Dermis blood vessel endothelial cell (primary cell): ENCODE measurements at places on chromosomes 3 and 15.

- no peak for DNase-seq
Measured at GRCh38 chr15:78313383-78313782, 14.0 kb upstream of the SKIC8 start.

GRCh38 chr15:96181873-96182301, 148.6 kb upstream of the NR2F2 start:
- DNase-seq, result no peak

GRCh38 chr3:70179111-70179510, 133.3 kb downstream of the MDFIC2 start:
- DNase-seq, result no peak

- DNase-seq, result no peak
Measured at GRCh38 chr3:65627062-65627461, 411.7 kb downstream of the MAGI1 start.

DNA sequence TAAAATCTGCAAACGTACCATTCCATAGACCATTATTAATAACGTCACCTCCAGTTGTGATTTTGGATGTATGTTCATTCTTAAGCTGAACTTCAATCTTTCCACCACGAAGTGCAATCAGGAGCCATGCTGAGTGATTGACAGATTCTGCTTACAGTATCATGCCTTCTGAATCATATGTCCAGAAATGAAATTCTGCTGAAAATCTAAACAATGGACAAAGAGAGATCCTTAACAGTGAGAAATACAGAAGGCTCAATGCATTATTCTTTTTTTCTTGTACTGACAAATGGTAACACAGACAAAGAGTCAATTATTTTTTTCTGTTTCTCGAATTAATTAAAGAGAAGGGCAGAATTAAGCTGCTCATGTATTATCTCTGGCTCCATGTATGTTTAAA, 1114.5 kb downstream of the EPHA3 start:
- DNase-seq, result no peak

DNA sequence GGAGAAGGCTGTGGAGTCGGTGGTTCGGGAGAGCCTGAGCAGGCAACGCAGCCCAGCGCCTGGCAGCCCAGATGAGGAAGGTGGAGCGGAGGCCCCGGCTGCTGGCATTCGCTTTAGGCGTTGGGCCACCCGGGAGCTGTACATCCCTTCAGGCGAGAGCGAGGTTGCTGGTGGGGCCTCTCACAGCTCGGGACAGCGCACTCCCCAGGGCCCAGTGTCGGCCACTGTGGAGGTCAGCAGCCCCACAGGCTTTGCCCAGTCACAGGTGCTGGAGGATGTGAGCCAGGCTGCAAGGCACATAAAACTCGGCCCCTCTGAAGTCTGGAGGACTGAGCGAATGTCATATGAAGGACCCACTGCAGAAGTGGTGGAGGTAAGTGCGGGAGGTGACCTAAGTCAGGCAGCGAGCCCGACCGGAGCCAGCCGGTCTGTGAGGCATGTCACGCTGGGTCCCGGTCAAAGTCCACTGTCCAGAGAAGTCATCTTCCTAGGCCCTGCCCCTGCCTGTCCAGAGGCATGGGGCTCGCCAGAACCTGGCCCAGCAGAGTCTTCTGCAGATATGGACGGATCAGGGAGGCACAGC, 26.7 kb downstream of the SYNM start:
- DNase-seq, result no peak

DNA sequence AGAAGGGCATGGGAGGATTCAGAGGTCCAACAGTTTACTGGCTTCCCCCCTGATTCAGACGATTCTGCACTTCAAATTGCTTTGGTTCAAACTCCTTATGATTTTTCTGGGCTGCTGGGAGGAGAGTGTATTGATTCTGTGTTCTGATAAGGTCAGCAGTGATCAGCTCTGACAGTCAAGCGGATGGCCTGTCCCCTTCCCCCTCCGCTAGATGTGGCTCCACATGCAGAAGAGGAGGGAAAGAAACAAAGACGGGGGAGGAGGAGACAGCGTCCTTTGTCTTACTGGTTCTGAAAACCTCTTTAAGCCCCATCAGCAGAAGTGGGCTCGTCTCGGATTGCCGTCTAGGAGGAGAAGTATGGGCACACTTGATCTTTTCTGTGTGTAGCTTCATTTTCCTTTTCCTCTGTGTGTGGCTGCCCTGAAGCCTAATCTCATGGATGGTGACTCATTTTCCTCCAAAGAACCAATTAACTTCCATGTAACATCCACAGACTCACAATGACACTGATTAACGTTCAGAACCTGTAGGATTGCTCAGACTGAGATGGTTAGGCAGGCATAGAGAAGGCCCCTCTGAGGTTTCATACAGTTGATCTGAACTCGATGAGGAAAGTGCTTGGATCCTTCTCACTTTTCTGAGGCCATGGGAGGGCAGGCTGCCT, 162.4 kb upstream of the PPP2R3A start:
- DNase-seq, result no peak

DNA sequence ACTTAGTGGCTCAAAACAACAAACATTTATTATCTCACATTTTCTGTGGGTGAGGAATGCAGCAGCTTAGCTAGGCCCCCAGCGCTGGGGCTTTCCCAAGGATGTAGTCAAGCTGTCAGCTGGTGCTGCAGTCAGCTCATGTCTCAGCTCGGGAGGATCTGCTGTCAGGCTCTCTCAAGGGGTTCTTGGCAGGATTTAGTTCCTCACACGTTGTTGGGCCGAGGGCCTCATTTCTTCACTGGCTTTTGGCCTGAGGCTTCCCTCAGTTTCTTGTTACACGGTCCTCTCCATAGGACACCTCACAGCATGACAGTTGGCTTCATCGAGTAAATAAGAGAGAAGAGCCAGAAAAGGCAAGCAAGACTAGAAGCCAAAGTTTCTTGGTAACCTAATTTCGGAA, 13.7 kb upstream of the U2SURP start:
- DNase-seq, result peak; percentile 41

- DNase-seq, result no peak
Measured at GRCh38 chr15:66043264-66043663, 174.0 kb downstream of the RAB11A start.

- DNase-seq, result no peak
Measured at GRCh38 chr3:154176036-154176435, 54.8 kb downstream of the ARHGEF26 start.
